AG04449 (cell line): ENCODE measurements at places on chromosomes 11 and 22.

GRCh38 chr11:28420099-28420498, 311.9 kb downstream of the METTL15 start:
- DNase-seq = no peak

- DNase-seq = no peak
Measured at GRCh38 chr11:75850787-75851186, 35.8 kb downstream of the UVRAG start.

GRCh38 chr22:27115410-27115809, 458.0 kb downstream of the MIAT start:
- no peak for DNase-seq

GRCh38 chr11:93525601-93526345, 17.4 kb downstream of the SMCO4 start:
- DNase-seq = no peak

DNA sequence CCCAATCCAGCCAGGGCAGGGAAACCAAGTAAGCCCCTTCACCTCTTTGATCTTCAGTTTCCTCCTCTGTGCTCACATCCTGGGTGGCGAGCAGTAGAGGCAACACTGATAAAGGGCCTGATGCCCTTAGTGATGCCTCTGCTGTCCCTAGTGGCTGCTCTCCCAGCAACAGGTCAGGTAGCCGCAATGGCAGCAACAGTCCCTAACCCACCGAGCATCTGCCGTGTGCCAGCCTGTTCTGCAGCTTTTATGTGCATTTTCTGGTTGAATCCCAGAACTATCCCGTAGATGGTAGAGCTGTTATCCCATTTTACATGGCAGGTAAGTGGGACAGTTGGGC, 5.2 kb downstream of the SCYL1 start:
- DNase-seq = no peak

DNA sequence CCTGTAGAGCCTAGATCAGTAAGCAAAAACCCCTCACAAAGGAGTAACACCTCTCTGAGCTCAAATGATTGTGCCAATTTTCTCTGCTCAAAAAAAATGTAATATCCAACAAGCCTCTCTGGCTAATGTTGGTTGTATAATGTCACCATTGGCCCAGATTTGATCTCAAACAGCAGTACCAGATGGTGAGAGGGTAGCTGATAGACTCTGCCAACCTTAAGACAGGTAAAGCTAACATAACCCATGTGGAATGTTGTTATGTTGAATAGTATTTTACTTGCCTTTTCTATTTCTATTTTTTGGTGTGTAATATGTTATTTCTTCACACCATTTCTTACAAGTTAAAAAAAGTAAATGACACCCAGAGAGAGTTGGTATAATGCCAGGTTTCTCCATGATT, 166.7 kb upstream of the GUCY1A2 start:
- DNase-seq = no peak

- no peak for DNase-seq
Measured at GRCh38 chr11:67420147-67420645, 4.7 kb downstream of the CARNS1 start.

DNA sequence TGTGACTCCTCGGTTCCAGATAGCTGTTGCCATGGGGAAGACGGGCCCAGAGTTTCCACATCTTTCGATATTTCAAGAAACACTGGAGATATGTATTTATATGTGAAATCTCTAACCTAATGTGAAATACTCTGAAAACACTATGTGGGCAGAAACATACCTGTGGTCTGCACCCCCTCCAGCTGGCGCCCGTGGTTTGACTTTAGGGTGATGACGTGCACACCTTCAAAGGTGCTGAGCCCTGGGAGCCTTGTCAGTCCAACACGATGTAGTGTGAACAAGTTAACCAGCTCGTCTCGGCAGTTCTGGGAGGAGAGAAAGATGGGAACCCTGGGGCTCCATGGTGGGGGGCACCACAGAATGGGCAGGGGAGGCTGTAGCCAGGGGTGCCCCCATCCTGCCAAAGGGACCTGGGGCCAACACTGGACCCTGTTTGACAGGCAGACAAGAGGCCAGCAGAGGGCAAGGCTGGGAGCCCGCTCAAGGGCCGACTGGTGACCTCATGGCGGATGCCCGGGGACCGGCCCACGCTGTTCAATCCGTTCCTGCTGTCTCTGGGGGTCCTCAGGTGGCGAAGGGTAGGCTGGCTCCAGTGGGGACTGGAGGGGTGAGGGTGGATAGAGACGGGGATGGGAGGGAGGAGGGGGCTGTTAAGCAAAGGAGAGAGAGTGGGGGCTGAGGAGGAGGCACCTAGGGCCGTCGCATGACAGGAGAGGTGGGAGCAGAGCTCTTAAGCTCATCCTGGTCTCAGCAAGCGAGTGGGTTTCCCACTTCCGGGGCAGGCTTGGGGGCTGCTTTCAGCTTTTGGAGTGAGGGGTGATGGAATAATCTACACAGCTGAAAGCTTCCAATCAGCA, 43.8 kb downstream of the TRIOBP start:
- DNase-seq = no peak

DNA sequence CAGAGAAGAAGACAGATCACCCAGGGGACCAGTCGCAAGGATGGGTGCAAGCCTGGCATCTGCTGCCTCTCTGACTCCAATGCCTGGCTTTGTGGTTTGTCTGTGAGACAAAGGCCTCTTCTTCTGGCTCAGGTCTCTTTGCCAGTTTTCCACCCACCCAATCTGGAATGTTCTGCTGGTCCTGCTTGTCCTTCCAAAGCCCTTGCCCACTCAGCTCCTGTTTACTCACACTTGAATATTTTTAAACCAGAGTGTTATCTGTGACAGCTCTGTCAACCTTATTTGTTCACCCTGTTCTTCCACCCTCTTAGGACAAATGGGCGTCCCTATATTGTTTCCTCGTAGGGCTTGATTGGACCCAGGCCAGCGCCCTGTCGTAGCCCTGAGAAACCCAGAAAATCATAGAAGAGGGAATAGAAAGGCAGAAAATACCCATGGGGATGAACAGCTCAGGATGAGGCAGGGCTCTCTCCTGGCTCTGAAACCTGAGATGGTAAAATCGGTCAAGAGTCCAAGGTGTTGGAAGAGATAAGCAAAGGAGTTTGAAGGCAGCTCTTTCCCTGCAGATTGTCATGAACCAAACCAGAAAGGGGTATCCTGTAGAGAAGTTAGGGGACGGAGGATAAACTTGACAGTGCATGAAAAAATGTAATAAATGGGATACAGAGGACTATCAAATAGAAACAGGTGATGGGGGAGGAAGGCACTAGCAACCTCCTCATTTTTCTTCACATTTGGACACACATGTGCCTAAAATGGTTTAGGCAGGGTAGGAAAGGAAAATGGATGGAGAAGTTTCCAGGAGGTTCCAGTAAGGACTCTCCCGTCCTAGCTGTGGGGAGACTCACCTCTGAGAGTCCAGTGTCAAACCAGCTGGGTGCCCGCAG, 651 bp downstream of the CRYAB start:
- DNase-seq = no peak
